HT-29 (cell line): ENCODE measurements at places on chromosomes 6 and 20. TPM values are rescaled to one million over a fixed set of nuclear protein-coding genes. Genes with fewer than 3 reads are reported as not detected.

Gene PLA2G7
- total RNA-seq, result not detected in 2 replicates

Gene C6orf163
- not detected in 2 replicates for total RNA-seq

Gene CDSN
- 0.08 TPM in 1 of 2 replicates, not detected in the other for total RNA-seq

Gene ZBTB22
- 22.8 and 25.3 TPM in 2 replicates for total RNA-seq

Gene WFDC10B
- not detected in 2 replicates for total RNA-seq

Gene FOXF2
- total RNA-seq, result not detected in 2 replicates

- no peak for DNase-seq
Observed at GRCh38 chr6:56843476-56844349, 111.2 kb upstream of the BEND6 start.

DNA sequence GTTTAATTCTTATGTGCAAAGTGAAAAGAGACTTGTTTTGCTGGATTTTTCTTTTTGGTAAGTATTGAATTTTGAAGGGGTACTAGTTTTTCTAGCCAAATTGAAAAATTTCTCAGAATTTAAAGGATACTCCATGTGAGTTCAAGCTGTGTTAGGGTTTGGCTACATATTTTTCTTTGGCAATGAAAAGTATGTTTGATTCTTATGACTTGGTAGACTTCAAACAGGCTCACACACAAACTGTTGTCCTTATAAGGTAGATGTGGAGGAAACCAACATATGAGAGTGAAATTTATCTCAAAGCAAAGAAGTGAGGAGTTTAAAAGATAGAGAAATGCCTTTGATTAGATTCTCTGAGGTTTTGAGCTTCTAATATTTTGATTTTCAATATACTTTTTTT is 356.7 kb downstream of the BCKDHB start:
- DNase-seq, result no peak

GRCh38 chr6:70952608-70953165 is 4.2 kb downstream of the B3GAT2 start:
- DNase-seq, result no peak

DNA sequence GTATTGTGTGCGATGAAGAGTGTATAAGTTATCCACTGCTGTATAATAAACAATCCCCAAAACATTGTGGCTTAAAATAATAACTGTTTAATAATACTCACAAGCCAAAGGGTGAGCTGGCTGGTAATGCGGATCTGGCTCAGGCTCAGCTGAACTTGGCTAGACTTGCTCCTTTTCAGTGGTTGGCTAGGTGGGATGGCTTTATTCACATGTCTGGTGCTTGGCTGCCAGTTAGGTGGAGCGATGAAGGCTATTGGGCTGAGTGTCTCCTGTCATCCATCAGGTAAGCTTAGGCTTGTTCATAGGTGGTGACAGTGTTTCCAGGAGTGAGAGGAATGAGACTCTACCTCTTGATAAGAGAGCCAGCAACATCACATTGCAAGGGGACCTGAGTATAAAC is 135.0 kb upstream of the ASCC3 start:
- no peak for DNase-seq
